Breast epithelium (tissue), 4 donors: ENCODE measurements at places on chromosomes 6 and 20.
A peak's percentile ranks its signal among the peaks of the same experiment; 100 is the strongest.

- DNase-seq = peak; percentile 39
Measured at GRCh38 chr6:132931936-132932514, 117.7 kb downstream of the RPS12 start.

DNA sequence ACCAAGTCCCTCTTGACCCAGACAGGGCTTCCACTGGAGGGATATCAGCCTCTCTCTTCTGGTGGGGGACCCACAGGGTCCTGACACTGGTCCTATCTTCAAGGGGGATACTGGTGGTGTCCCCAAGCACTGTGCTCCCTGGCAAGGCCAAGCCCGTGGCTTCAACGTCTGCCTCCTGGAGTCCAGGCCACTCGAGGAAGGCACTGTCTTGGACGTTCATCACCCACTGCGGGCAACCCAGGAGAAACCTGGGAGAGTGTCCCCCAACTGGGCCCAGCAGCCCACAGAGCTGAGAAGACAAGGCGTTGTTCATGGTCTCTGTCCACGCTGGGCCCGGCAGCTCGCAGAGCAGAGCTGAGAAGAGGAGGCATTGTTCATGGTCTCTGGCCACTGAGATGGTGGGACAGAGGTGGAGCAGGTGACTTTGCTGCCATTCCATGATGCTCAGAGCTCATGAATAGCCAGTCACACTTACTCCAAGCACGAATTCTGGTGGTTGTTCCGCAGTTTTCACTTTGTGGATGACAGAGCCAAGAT is 37.5 kb upstream of the FRMD1 start:
- DNase-seq = no peak

- DNase-seq = no peak
Measured at GRCh38 chr20:49534255-49534712, 33.7 kb downstream of the PTGIS start.

DNA sequence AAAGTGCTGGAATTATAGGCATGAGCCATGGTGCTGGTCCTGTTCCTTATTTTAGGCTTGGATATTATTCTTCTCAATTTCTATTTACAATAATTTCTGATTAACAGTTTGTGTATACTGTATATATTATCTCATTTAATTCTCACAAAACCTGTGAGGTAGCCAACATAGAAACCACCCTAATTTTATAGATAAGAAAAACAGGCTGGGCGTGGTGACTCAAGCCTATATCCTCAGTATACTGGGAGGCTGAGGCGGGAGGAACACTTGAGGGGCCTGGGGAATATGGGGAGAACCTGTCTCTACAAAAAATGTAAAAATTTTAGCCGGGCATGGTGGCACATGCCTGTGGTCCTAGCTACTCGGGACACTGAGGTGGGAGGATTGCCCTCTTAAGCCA is 3.8 kb upstream of the AFG1L start:
- no peak for DNase-seq

DNA sequence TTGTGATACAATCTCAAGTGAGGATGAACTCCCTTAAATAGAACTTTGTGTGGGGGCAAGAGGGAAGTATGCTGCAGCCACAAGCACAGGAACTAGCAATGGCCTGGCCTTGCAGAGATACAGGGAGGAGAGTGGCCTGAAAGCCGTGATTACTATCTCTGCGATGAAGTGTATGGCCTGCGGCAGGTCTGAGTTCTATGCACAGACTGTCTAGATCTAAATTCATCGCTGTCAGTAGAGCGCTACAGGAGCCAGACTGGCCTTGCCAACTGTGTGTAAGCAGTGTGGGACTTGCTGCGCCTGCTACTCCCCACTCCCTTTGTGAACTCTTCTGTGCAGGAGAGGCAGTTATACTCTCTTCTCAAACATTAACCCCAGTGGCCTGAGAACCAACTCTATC is 997.0 kb downstream of the GRIK2 start:
- no peak for DNase-seq

DNA sequence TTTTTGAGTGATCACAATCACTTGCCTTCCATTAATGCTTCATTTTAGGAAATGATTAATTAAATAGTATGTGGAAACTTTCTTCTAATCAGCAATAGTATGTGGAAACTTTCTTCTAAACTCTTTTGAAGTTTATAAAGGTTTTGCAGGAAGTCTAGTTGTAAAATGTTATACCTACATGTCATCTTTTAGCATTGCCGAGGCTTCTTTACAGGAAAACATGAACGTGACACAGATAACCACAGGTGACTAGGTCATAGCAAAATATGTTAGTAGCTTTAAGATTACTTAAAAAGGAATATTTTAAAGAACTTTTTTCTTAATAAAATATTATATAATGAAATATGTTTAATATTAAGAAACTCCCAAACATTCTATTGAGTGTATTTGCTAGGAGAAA is 56.8 kb downstream of the SMAP1 start:
- DNase-seq = no peak

GRCh38 chr6:13014504-13015378 is 298.2 kb downstream of the PHACTR1 start:
- DNase-seq = no peak

GRCh38 chr6:56808871-56809359 is 146.0 kb upstream of the BEND6 start:
- DNase-seq = no peak
